ENCODE measurements at places on chromosomes 1 and 21.

- no peak for DNase-seq
Observed at GRCh38 chr1:241972703-241973369, 15.3 kb downstream of the BECN2 start.

GRCh38 chr1:92029241-92029922, 403 bp upstream of the EPHX4 start:
- DNase-seq: no peak

DNA sequence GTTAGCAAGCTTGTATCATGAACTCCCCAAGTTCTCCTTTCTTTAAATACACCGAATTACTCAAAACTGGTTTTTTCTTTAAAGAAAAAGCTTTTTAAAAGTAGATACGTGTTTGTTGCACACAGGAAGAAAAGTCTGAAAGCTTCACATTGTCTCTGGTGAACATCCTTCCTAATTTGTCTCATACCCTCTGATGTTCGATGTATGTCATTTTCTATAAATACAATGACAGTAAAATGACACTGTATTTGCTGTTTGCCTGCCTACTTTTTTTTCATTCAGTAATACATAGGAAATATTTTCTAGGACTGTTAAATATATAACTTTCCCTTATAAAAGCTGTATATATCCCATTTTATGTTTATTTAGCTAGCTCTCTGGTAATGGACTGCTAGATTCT, 153.9 kb downstream of the GALNT2 start:
- no peak for DNase-seq

DNA sequence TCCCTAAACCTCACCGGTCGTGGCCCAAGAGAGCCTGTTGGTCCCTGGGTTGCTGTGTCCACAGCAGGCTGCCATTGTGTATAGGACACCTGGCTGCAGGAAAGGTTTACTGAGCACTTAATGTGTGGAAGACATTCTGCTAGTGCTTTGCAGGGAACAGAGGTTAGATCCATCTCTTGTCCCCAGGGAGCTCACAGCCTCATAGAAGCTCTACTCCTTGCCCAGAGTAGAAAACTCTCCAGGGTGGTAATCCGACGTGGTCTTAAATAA, 16.9 kb upstream of the ALPL start:
- DNase-seq: no peak

DNA sequence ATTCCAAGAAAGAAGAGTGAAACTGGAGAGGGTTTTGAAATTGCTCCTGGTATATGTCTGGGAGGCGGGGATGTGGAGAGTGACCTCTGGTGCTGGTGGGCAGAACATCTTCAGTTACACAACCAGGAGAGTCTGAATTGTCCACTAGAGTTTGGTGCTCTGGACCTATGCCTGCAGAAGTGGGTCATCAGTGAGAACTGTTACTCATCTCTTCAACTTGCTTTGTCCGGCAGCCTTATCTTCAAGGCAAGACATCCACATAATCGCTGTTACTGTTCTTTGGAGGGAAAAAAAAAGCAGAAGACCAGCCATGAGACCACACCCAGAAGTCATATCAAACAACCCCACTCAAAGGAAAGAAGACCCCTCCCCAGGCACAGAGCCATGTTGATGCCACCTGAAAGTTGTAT, 14.9 kb downstream of the SH2D1B start:
- no peak for DNase-seq

Measured in effector memory CD4-positive, alpha-beta T cell (primary cell).